ENCODE measurements at places on chromosomes 6 and 20.

GRCh38 chr6:112912416-112913101 lies 565.4 kb downstream of the RFPL4B start:
- no peak for DNase-seq

DNA sequence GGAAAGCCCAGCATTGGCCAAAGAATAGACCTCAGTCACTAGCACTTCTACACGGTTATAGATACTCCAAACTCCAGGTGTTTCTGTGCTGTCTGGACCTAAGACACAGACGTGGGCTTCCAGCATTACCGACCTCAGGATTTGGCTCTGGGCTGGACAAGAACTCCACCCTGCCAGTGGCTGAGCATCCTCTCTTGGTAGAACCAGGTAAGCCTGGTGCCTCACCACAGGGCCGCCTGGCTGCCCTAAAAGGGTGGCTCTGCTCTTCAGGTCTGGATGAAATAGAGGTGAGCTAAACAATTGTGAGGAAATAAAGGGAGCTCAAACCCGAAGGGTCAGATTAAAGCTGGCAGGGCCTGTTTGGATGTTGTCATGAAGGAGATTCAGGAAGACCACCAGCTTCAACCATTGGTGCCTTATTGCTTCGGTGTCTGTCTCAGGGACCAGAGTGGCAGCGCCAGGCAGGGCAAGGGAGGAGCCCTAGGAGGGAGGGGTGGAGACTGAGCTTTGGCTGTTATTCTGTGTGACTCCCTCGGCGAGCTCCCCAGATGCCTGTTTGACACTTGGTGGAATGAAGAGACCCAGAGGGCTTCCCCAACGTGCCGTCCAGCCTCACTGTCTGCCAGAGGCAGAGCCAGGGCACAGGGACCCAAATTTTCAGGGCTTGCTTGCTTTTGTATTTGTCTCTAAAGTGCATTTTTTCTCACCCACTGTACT lies 8.6 kb downstream of the SYNDIG1 start:
- DNase-seq: no peak

DNA sequence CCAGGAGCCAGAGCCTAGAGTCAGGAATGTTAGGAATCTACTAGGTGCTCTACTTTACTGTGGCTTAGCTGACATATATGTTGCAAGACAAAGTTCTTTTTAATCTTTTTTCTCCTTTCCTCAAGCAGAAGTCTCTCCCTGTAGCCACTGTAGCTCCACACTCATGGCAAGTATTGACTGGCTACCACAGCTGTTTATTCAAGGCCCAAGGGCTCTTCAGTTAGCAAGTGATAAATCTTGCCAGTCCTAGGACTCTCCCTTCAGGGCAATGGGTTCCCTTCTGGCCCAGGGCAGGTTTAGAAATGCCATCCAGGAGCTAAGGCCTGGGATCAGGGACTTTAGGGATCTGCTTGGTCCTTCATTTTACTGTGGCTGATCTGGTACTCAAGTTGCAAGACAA lies 82.0 kb upstream of the TNFRSF21 start:
- no peak for DNase-seq

GRCh38 chr20:53872081-53872541 lies 198.3 kb downstream of the BCAS1 start:
- DNase-seq: no peak

GRCh38 chr6:170269151-170269845 lies 21.6 kb downstream of the DLL1 start:
- no peak for DNase-seq

DNA sequence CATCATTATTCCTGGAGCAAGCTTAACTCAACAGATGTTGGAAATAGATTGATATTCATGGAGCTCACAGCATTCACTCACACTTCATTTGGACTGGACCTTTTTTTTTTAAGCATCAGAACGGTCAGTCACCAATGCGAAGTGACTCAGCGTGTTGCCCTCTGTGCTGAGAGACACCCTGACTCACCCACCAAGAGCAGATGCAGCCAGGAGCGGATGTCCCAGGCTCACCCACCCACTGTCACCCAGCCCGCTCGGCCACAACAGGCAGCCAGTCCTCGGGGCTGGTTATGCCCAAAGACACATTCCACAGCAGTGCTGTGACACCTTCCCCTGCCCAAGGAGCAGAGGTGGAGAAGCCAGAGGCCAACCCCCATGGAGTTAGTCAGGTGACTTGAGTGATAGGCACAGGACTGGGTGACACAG lies 15.7 kb downstream of the RNASET2 start:
- no peak for DNase-seq

Measured in activated naive CD8-positive, alpha-beta T cell treated with anti-CD3 and anti-CD28 coated beads, Interleukin-2, amount 10 ng/mL, durations not matched to agents 7 days and 5 days (primary cell).